ENCODE measurements at places on chromosomes 1 and 21. TPM values are rescaled to one million over a fixed set of nuclear protein-coding genes. Genes with fewer than 3 reads are reported as not detected.

DNA sequence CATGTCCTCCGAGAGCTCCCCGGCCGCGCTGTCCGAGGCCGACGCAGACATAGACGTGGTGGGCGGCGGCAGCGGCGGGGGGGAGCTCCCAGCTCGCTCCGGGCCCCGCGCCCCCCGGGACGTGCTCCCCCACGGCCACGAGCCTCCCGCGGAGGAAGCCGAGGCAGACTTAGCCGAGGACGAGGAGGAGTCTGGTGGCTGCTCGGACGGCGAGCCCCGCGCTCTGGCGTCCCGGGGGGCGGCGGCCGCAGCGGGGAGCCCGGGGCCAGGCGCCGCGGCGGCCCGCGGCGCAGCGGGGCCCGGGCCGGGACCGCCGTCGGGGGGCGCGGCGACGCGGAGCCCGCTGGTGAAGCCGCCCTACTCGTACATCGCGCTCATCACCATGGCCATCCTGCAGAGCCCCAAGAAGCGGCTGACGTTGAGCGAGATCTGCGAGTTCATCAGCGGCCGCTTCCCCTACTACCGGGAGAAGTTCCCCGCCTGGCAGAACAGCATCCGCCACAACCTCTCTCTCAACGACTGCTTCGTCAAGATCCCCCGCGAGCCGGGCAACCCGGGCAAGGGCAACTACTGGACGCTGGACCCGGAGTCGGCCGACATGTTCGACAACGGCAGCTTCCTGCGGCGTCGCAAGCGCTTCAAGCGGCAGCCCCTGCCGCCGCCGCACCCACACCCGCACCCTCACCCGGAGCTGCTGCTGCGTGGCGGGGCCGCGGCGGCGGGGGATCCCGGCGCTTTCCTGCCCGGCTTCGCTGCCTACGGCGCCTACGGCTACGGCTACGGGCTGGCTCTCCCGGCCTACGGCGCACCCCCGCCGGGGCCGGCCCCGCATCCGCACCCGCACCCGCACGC lies 547 bp downstream of the FOXD2 start:
- DNase-seq: no peak

DNA sequence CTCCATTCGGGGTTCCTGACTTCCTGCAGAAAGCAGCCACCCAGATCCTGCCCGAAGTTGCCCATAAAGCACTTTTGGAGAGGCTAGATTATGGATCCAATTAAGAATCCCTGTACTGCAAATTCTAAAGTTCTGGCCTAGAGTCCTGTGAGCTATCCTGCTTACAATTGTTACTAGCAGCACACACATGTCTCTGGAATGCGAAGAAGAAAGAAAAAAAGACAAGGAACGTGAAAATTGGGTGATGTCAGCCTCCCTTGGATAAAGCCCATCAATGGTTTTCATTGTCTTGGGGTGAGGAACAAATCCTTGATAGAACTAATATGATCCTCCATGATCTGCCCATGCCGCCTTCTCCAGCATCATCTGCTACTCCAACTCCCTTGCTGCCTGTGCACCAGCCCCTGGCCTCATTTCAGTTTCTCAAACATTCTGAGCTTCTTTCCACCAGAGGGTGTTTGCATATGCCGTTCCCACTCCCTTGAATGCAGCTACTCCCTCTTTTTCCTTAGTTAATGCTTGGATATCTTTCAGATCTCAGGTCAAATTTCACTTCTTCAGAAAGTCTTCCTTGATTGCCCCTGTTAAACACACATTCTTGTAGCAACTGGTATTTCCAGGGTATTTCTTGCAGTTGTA lies 94.0 kb downstream of the ST6GALNAC5 start:
- DNase-seq: no peak

The GIPC2 gene
- 1.6 TPM for total RNA-seq

DNA sequence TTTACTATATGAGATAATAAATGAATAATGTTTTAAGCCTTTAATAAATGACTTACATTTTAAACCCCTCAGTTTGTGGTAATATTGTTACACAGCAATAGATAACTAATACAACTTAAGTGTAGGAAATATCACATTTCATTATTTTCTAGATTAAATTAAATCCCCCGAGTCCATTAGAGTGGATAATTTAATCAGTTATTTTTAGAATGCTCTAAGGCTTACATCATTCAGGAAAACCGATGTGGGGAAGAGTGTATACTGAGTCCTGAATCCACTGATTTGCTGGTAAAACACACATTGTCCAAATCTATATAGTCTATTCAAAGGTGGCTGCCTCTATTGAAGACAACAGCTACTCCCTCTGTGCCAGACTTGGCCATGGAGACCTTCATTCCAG lies 35.7 kb upstream of the DOCK7 start:
- DNase-seq: no peak

DNA sequence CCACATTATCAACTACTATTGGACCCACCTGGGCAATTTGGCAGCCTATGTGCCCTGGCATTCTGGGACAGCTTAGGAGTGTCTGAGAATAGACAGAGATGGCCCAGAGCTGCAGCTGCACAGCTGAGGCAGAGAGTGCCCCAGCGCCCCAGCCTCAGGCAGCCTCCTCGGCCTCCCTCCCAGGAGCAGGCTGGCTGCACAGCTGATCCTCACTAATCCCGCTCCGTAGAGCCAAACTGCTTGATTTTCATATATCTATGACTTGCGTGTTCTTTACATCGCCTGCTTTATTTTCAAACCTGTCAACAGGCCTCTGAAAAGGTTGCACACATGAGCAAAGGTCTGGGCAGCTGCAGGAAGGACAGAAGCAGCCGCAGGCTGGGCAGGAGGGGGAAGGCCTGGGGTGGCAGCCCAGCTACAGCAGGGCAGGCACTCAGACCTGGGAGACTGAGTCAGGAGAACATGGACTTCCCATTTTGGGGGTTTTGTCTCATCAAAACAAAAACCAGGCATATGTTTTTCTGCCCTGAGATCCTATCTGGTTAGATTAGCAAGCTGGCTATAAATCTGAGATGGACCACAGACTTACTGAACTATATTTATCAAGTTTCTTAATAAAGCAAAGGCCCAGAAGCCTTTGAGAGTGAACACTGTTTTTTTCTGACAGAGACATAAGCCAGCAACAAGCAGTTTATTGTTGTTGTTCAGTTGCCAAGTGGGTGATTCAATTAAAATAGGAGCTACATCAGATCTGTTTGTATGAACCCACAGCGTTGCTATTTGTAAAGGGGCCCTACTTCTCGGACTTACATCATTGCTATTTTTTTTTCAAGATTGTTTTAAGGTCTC lies 301.8 kb upstream of the DUSP10 start:
- DNase-seq: no peak

The C1orf210 gene
- 11.7 TPM for total RNA-seq

DNA sequence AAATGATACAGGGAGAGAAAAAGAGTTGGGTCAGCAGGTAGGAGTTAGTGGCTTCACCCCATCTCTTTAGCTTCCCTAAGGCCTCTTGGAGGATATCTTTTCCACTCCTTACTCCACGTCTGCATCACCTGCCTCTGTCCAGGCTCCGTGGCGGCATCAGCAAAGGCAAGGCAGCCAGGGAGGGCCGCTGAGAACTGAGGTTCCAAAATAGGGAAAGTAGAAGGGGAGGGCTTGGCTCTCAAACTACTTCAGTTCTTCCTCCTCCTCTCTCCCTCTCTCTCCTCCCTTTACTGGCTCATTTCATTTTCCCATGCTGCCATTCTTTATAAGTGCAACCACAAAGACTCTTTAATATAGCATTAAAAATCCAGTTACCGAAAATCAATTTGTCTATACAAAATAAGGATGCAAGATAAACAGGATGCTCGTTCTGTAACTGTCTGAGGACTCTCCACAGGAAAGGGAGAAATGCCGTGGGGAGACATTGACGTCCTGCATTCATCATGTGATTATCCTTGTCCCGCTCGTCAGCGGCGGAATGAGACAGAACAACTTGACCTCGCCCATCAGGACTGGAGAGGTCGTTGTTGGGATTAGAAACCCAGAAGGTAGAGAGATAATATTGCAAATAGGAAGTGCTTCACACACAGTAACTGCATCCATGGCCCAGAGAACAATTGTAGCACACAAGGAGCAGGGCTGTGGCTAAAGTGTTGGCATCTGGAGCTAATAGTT lies 3.1 kb upstream of the MT1HL1 start:
- DNase-seq: no peak

DNA sequence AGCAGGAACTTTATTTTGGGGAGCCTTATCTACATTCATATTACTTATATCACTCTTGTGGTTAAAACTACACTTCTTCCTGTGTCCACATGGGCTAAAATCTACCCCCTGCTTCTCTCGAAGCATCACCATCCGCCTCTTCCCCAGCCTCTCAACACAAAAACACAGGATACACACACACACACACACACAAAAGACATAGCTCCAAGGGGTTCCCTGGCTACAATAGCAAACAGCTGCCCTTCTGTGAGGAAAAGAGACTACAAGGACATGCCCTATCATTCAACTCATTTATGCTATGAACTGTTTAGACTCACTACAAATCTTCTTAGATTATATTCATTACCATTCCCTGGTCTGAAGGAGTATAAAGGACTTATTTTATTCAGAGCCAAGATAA lies 155.0 kb downstream of the PIGK start:
- DNase-seq: no peak

DNA sequence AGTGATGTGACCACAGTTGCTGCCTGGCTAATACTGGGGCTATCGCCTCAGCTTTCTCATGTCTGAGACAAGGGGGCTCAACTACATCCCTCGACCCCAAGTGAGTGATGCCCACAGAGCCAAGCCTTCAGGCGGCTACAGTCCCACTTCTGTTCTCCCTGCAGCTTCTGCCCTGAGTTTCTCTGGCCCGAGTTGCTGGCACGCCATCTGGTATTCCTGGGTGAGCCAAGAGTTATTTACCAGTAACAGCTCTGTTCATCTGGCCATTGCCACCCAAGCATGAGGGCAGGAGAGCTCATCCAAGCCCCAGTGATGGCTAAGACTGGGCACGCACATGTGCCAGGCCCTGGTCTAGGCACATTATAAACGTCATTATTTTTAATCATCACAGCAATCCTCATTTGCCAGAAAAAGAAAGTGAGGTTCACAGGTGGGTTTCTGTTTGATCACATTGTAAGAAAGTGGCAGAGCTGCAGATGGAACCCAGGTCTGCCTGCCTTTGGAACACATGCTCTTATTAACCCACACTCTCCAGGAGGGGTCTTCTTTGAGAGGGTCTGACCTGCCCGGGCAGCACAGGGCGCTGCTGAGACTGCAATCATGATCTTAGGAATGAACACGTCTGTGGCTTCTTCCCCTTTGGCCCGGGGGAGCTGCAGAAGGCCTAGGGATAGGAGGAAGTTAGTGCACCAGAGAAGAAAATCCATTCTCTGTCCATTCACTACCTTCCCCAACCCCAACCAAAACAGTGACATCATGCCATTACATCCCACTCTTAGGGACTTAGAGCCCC lies 27.5 kb downstream of the KCND3 start:
- no peak for DNase-seq

DNA sequence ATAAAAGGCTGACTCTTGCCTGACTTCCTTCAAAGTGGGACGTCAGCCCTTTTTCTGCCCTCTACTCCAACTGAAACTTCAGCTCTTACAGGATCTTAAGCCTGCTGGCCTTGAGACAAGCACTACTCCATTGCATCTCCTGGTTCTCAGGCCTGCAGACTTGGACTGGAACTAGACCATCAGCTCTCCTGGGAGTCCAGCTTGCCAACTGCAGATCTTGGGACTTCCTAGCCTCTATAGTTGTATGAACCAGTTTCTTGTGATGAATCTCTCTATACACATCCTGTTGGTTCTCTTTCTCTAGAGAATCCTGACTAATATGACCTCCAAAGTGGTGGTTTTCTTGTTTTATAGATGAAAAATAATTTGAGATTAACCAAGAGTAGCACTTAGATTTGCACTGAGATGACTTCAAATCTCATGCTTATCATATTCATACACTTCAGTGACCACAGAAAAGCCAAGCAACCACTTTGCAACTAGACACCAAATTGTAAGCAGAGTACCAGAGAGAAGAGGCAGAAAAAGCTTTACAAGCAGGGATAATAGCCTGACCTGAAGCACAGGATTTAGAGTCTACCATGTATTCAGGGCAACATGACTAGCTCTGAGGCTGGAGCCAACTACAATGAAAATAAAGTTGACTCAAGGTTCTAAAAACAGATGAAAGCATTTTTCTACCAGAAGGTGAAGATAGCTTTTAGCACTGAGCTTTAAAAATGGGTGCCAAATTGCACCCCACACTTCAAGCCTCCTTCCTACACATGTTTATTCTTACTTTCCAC lies 661.3 kb upstream of the USP24 start:
- no peak for DNase-seq

DNA sequence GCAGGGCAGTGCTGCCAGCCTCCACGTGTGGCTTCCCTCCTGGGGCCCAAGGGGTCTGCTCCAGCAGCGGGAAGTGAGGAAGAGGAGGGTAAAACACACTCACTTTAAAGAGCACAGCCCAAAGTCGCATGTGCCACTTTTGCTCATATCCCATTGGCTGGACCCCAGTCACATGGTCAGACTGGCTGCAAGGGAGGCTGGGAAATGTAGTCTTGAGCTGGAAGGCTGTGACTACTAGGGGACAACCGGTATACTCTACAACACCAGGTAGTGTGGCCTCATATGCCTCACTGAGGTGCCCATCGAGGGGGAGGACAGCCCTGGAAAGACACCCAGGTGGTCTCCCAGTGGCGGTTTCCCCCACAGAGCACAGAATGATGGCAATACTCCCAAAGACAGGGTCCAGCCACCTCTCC lies 45.2 kb downstream of the CAMK2N1 start:
- peak; percentile 73 for DNase-seq

The FAM72D gene
- total RNA-seq: 12.9 TPM

GRCh38 chr1:181353526-181353925 lies 129.8 kb upstream of the CACNA1E start:
- no peak for DNase-seq

The PTPN7 gene
- 0.98 TPM for total RNA-seq

GRCh38 chr1:99613716-99614115 lies 32.2 kb upstream of the PALMD start:
- no peak for DNase-seq

DNA sequence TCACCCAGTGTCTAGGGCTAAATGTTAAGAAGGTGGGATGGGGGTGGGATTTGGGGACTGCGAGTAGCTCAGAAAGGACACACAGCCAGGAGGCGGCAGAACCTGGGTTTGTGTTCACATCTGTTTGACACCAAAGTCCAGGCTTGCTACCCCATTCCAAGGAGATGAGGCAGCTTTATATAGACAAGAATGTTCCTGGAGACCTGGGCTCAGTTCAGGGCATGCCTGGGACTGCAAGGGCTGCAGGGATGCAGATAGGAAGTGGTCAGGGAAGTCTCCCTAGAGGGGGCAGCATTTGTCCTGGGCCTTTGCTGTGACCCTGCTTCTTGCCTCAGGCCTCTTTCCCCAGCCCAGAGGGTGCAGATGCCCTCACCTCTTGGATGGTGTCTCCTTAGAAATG lies 16.3 kb downstream of the PADI3 start:
- DNase-seq: peak; percentile 26

The PLA2G2C gene
- not detected for total RNA-seq

The MIB2 gene
- total RNA-seq: 120 TPM

The OTUD7B gene
- total RNA-seq: 19.5 TPM

GRCh38 chr1:233327651-233328141 lies at the start of gene MAP3K21:
TSS of gene MAP3K21 (plus strand) at chr1:233327724. CDS start at chr1:233328029, 305 bp downstream.
- DNase-seq: no peak
